ENCODE measurements at places on chromosomes 7 and 10.

DNA sequence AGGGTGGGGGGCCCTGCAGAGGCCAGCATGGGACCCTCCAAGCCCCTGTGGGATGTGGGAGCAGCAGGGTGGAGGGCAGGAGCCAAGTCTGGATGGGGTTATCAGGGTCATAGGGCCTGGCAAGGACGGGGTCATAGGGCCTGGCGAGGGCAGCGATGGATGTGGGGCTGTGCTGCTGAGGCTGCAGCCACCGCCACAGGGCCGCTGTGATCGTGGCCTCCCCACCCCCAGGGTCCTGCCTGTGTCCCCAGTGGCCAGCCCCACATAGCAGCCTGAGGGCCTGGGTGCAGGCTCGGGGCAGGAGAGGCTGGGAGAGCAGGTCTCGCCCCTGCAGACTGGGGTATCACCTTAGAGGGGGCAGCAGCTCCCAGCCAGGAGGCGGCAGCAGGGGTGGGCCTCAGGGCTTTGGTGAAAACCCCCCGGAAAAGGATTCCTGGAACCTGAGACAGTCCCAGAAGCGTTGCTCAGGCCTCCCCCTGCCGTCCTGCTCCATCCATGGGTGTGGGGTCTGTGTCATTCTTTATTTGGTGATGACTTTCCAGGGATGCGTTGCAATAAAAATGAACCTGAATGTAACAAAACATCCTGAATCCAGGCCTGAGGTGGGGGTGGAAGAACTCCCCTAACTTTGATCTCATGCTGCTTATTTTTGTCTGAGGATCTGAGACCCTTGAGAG lies 107.3 kb upstream of the SHH start:
- no peak for DNase-seq

- DNase-seq: no peak
These were observed 39.3 kb downstream of the PRF1 start for GRCh38 chr10:70563230-70563629.

DNA sequence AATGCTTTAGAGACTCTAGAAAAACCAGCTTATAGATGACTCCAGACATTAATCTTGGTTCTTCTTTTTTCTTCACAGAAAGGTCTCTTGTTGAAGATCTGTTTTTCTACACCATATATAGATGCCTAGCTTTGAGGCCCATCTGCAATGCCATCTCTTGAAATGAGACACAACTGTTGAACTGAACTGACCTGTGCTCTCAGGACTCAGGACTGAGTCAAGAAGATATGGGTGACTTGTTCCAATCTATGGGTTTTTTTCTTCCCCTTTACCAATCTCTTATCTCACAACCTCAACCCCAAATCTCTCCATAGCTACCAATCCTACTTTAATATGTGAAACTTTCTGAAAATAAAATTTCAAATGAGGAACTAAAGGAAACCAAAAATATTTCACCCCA lies 194.7 kb downstream of the SNX13 start:
- DNase-seq: no peak

- DNase-seq: no peak
These were observed 31.0 kb upstream of the ADGRA1 start for GRCh38 chr10:133056651-133057178.

DNA sequence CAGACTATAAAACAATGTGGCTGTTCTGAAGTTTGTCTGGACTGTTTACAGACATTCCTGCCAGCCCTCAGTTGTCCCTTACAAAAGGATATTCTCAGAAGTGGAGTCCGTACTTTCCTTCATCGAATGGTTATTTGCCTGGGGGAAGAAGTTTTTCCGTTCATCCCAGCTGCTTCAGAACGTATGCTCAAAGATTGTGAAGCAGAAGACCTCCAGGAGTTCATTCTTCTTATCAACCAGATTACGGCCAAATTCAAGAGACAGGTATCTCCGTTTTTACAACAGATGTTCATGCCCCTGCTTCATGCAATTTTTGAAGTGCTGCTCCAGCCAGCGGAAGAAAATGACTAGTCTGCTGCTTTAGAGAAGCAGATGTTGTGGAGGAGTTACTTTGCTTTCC lies 174.3 kb upstream of the NUPR2 start:
- no peak for DNase-seq

DNA sequence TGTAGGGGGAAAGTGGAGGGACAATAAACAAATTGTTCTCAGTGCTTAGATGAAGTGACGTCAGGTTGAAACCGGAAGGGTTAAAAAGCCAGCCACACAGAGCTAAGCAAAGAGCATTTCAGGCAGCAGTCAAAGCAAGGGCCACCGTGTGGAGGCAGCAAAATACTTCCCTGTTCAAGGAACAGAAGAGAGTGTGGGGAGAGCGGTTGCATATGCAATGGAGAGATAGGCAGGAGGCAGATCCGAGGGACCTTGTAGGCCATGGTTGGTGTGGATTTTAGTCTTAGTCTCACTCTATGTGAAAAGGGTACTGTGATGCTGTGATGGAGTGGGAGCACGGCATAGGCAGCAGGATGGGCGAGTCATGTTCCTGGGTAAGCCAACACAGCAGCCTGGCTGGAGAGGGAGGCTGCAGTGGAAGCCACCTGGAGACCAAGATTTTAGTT lies 3.8 kb upstream of the STN1 start:
- no peak for DNase-seq

- DNase-seq: no peak
These were observed 4.7 kb downstream of the RBM20 start for GRCh38 chr10:110648692-110649346.

DNA sequence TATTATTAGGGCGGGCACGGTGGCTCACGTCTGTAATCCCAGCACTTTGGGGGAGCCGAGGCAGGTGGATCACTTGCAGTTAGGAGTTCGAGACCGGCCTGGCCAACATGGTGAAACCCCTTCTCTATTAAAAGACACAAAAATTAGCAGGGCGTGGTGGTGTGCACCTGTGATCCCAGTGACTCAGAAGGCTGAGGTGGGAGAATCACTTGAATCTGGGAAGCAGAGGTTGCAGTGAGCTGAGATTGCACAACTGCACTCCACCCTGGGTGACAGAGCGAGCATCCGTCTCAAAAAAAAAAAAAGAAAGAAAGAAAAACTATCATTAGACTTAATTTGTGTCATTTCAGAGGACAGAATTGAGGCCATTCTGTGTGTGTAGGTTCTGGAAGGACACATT lies 752.7 kb upstream of the GALNT17 start:
- DNase-seq: no peak

DNA sequence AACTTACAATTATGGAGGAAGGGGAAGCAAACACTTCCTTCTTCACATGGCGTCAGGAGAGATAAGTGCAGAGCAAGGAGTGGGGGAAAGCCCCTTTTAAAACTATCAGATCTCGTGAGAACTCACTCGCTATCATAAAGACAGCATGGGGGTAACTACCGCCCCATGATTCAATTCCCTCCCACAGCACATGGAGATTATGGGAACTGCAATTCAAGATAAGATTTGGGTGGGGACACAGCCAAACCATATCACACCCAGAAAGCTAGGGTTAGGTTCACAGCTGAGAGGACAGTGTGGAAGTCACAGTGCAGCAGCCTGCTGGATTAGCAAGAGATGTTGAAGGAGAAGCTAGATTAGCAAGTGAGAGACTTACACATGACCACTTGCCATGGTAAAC lies 81.6 kb downstream of the CRTAC1 start:
- DNase-seq: no peak

DNA sequence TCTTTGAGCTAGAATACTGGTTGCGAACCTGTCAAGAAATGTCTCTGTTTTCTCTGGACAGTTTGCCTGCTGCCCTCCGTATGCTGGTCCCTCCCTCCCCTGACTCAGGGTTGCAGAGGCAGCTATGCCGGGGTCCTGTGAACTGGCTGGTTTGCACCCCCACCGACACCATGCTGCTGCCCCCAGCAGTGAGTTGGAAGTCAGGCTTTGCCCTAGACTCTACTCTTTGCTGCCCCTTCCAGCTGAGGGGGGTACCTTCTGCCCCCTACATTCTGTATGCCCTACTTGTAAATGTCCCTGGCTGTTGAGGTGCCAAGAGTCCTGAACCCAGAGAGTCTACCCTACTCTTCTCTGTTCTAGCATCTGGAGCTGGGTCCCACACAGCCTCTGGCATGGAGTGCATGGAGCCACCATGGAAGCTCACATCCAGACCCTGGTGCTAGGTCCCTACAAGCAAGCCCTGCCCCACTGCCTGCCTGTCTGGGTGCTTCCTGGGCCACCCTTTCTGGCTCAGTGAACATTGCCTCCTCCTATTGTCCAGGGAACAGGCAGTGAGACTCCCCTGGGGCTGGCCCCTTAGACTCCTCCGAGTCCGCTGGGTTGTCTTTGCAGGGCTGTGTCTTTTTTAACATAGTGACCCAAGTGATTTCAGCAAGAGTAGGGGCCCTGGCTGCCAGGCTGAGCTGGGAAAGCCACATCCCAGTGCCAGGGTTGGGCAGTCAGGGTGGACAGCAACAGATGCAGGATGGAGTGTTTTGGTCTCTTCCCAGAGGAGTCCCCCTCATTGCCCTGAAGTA lies 138.9 kb downstream of the ADCY1 start:
- no peak for DNase-seq

DNA sequence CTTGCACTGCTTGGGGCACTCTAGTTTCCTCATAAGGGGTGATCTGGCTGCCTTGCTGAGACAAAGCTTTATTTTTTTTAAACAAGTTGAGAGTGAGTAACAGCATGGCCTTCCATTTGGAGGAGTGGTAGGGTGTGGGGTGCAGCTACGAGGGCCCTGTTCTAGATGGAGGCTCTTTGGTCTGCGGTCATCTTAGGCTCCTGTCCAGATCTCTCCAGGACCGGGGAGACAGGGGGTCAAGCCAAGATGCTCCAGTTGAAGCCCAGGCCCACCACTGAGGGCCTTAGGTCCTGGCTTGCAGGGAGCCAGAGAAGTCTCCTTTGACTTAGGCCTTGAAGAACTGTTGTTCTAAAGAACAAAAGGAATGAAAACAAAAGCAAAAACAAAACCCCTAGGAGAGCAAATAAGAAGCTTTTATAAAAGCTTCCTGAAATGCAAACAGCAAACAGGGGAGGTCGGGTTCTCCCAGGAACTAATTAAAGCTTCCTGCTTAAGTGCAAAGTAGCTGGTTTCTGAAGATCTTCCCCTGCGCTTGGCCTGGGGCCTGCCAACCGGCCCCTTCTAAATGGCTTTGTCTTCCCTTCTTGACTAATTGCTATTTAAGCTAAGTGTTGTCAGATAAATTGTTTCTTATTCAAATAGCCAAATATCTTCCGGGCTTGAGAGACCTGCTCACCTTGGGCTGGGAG lies 259.2 kb downstream of the GLRX3 start:
- no peak for DNase-seq

- DNase-seq: no peak
These were observed 496.6 kb downstream of the INHBA start for GRCh38 chr7:41206267-41206666.

DNA sequence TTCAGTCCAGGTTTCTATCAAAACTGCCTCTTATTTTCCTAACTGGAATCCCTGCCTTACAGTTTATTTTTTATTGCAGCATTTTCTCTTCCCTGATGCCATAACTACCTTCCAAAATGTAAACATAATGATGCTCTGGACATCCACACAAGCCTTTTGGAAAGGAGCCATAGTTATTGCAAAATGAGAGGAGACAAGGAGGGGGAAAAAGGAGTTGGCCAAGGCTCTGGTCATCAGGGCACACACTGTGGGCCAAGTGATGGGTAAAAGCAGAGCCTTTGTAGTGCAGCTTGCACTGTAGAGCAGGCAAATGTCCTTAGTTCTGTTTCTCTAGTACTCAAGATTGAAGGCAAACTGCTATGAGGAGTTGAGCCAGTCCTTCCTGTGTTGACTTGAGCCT lies 289.3 kb upstream of the MTPN start:
- no peak for DNase-seq

GRCh38 chr7:139559364-139560105 lies 36.0 kb downstream of the CLEC2L start:
- no peak for DNase-seq

DNA sequence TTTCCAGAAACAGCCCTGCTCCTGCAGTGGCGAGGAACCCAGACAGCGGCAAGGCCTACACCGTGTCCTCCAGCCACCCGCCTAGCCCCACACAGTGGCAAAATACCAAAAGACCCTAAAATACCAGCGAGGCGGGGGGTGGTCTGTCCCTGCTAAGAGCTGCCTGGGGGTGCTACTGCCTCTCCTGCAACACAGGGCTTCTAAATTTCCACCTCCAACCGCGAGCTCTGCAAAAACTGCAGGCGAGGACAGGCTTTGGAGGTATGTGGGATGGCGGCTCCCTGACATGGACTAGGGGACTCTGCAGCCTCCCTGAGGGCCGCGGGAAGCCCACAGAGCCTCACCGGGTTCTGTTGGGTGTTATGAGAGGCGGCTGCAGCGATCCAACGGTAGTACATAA lies 122.3 kb downstream of the WDR37 start:
- DNase-seq: no peak

- no peak for DNase-seq
These were observed 63.4 kb downstream of the SRPK2 start for GRCh38 chr7:105325216-105325904.

GRCh38 chr10:86099542-86100334 lies 266.9 kb downstream of the GRID1 start:
- DNase-seq: no peak

GRCh38 chr7:90178679-90179278 lies 24.5 kb downstream of the STEAP1 start:
- peak; percentile 19 for DNase-seq

DNA sequence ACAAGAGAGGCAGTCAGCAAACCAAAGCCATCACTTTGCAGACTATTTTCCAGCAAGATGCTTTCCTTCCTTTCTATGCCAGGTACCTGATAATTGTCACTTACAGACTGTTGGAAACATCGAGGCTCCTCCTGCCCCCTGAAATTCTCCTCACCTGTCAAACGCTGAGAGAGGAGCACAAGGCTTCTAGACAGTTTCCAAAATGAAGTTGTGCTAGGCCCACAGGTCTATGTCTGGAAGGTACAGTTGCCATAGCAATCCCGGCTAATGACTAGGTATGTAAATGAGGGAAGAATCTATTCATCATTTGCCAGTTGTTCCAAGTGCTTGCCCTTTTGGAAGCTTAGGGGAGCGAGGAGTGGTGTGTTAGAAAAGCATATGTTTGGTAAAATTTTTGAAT lies 334.4 kb downstream of the CALN1 start:
- no peak for DNase-seq

- DNase-seq: no peak
These were observed 31.1 kb upstream of the MSMB start for GRCh38 chr10:46077141-46077554.

DNA sequence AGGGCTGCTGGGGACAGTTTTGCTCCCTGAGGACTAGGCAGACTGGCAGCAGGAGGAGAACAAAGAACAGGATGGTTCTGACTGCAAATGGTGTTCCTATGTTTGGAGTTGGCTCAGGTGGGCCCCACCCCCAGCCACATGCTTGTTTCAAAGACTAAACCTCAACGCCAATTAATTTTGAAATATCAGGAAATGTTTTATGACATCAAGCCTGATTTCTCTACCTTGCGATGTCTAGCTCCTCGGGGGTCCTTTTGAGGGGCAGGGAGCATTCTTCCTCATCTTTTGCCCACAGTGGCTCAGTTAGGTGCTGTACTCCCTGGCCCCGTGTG lies 4.1 kb upstream of the MYH16 start:
- no peak for DNase-seq

DNA sequence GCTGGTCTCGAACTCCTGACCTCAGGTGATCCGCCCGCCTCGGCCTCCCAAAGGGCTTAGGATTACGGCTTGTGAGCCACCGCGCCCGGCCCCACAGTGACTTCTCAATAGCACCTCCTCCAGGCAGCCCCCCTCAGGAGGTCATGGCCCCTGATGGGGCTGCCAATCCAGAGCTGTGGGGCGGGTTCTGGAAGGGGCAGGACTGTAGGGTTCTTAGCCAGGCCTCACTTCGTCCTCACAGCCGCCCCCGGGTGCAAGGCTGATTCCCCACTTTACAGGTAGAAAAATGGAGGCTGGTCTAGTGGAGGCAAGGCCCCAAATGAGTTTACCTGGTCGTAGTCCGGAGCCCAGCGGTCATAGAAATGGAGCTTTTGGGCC lies 638 bp downstream of the METTL27 start:
- no peak for DNase-seq

GRCh38 chr7:103446049-103446520 lies at the start of gene SLC26A5:
Gene SLC26A5 (minus strand): TSS chr7:103446207. CDS start chr7:103421514, 24,693 bp downstream.
- DNase-seq: peak; percentile 23

Measured in activated CD4-positive, alpha-beta T cell treated with anti-CD3 and anti-CD28 coated beads, Interleukin-2, amount 50 U/mL, for 48 hours (primary cell).